ENCODE measurements at places on chromosomes 12 and 14.

DNA sequence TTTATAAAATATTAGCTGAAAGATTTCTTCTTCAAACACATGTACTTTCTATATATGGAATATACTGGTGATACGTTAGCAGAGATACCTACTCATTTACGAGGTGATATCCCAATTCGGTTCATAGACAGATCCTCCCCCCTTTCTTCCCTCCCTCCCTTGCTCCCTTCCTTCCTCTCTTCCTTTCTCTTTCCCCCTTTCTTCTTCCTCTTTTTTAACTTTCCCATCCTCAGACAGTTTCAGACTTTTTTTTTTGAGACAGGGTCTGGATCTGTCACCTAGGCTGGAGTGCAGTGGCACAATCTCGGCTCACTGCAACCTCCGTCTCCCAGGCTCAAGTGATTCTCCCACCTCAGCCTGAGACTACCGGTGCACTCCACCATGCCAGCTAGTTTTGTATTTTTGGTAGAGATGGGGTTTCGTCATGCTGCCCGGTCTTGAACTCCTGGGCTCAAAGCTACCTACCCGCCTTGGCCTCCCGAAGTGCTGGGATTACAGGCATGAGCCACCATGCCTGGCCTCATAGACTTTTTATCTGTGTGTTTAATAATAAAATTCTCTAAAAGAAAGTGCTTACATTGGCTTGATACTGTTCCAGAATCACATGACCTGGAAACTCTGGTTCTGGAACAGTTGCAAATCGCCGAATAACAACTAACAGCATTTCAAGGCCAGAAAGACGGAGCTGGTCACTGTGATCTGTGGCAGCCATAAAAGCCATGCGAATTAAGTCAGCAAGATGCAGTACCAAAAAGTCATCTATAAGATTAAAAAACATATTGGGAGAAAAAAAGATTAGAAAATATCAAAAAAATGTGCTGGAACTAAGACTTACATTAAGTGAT, 99.2 kb downstream of the HEATR5A start:
- no peaks in the 10 kb centered on the region for H3K4me1 ChIP-seq
- no peak overlapping the region for H3K27ac ChIP-seq
- peaks cover 4% of the 10 kb centered on the region for H3K36me3 ChIP-seq
- DNase-seq, result no peak
- no peaks in the 10 kb centered on the region for H3K27me3 ChIP-seq

DNA sequence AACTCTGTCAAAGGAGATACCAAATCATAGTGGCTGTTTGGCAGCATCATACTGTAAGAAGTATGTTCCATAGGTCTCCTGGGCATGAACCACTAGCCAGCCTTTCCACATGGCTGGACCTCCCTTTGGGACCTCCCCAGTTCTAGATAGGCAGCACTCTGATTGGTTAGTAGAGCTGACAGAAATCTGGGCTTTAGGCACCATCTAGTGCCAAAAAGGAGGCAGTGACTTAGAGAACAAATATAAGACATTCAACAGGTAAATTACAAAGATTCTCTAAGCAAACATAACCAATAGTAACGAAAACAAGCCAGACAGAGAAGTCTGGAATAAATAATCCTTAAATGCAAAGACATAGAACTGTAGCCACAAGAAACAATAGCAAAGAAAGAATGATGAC, 148.0 kb upstream of the PDE3A start:
- DNase-seq, result peak; percentile 5
- no peaks in the 10 kb centered on the region for H3K36me3 ChIP-seq
- H3K27ac ChIP-seq, result no peak overlapping the region
- no peaks in the 10 kb centered on the region for H3K27me3 ChIP-seq

DNA sequence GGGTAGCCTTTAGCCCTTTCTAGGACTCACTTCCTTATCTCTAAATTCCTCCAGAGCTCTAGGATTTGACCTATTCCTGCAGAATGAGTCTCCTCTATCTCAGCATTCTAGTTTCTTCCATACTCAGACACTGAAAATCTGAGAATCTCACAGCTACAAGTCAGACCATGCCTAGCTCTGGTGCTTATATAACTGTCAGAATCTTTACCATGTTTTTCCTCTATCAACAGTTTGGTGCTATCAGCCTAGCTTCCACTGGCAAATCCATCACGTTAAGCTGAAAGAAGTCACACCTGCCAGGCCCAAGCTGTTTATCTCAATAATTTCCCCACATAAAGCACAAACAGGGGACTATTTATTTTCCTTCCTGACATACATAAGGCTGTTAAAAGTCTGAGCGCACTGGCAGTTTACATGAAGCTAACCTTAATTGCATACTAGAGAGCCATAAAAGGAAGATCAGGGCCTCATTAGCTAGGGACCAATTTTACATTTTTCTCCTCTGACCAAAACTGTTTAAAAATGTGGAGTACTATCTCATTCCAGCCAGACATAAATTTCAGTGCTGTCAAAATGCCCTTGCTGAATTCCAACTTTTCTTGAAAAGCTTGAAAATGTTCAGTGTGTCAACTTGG, 270.5 kb downstream of the C12orf75 start:
- H3K27ac ChIP-seq, result no peak overlapping the region
- DNase-seq, result no peak
- H3K4me1 ChIP-seq, result no peaks in the 10 kb centered on the region
- peaks cover 42% of the 10 kb centered on the region for H3K27me3 ChIP-seq
- no peaks in the 10 kb centered on the region for H3K36me3 ChIP-seq

DNA sequence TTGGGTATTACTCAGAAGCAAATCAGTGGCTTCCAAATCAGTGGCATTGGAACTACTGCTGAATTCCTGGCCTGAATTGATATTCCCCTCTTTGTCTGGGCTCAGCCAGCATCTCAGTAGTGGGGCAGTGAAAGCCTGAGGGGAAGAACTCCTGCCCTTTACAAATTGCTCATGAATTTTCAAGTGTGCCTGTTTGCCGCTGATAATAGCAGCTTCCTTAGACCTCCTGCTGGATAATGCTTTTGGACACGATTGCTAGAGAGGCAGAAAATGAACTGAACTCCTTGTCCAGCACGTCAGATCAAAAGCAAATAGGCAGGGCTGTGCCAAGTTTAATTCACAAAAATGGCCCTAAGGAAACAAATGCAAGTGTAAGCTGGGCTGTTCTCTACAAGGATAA, 91.3 kb upstream of the GZMB start:
- H3K4me3 ChIP-seq, result no peak overlapping the region
- H3K36me3 ChIP-seq, result no peaks in the 10 kb centered on the region
- DNase-seq, result no peak
- H3K27ac ChIP-seq, result no peak overlapping the region
- H3K4me1 ChIP-seq, result no peaks in the 10 kb centered on the region

DNA sequence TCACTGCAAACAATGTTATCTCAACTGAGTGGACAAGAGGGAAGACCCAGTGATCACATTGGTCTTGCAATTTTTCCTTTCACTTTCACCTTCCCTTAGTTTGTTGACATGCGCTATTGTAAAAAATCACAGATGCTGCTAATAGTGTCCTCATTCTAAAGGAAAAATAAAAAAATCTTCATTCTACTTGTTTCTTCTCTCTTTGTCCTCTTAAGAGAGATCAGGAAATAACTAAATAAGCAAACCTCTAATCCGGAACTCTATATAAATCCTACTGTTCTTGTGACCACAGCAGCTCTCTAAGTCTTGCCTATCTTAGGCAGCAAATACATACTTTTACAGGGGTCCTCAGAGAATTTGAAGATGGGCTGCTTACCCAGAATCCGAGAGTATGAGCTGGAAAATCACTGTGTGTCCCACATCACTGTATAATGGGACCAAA, 257.7 kb downstream of the NAV3 start:
- H3K27me3 ChIP-seq, result no peaks in the 10 kb centered on the region
- peak overlapping the region; percentile 36 for H3K4me3 ChIP-seq
- DNase-seq, result no peak

GRCh38 chr14:33490555-33490954, 460.3 kb downstream of the EGLN3 start:
- no peaks in the 10 kb centered on the region for H3K4me1 ChIP-seq
- H3K36me3 ChIP-seq, result no peaks in the 10 kb centered on the region
- no peak overlapping the region for H3K4me3 ChIP-seq
- H3K27me3 ChIP-seq, result peaks cover 70% of the 10 kb centered on the region
- no peak for DNase-seq

GRCh38 chr12:17999174-17999801, 90.7 kb downstream of the RERGL start:
- no peaks in the 10 kb centered on the region for H3K4me1 ChIP-seq
- no peaks in the 10 kb centered on the region for H3K36me3 ChIP-seq
- no peak overlapping the region for H3K4me3 ChIP-seq
- no peak for DNase-seq
- no peaks in the 10 kb centered on the region for H3K27me3 ChIP-seq
- H3K27ac ChIP-seq, result no peak overlapping the region

- DNase-seq, result no peak
- no peak overlapping the region for H3K27ac ChIP-seq
Measured at GRCh38 chr12:116370004-116370404, 92.5 kb upstream of the MED13L start.

DNA sequence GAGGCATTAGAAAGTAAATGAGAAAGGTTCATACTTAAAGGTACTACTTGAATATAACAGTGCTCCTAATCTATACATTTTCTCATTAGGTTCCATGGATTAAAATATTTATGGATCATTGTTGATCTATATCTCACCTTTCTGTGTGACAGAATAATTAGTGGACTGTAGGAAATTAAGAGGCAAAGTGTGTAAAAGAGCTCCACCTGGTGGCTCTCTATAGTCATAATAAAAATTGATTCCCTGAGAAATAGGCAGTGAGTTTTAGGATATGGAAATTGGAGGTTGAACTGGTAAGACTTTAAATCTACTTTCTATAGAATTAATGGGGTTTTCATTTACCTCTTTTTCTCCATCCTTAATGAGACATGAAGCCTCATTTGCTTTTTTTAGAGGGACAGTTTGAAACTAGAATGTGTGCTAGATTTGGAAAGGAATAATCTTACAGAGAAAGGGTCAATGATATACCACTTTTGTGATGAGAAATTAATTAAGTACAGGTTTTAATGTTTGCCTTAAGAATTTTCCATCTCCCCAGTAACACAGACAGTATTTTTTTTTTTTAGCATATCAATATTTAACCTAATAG, 11.8 kb upstream of the DERA start:
- DNase-seq, result no peak
- no peak overlapping the region for H3K27ac ChIP-seq
- H3K4me3 ChIP-seq, result no peak overlapping the region

DNA sequence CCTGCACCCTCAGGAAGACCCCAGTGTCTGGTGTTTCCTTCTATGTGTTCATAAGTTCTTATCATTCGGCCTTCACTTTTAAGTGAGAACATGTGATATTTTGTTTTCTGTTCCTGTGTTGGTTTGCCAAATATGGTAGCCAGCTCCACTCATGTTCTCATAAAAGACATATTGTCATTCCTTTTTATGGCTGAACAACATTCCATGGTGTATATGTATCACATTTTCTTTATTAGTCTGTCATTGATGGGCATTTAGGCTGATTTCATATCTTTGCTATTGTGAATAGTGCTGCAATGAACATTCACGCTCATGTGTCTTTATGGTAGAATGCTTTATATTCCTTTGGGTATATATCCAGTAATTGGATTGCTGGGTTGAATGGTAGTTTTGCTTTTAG, 645.1 kb downstream of the SLC16A7 start:
- H3K36me3 ChIP-seq, result no peaks in the 10 kb centered on the region
- no peak overlapping the region for H3K27ac ChIP-seq
- no peak overlapping the region for H3K4me3 ChIP-seq
- no peaks in the 10 kb centered on the region for H3K27me3 ChIP-seq

- DNase-seq, result no peak
- H3K4me3 ChIP-seq, result no peak overlapping the region
- no peak overlapping the region for H3K27ac ChIP-seq
- no peaks in the 10 kb centered on the region for H3K36me3 ChIP-seq
Measured at GRCh38 chr14:80764496-80764895, 177.0 kb downstream of the CEP128 start.

- no peaks in the 10 kb centered on the region for H3K4me1 ChIP-seq
- H3K27me3 ChIP-seq, result no peaks in the 10 kb centered on the region
- no peak overlapping the region for H3K4me3 ChIP-seq
- no peak for DNase-seq
- no peak overlapping the region for H3K27ac ChIP-seq
Measured at GRCh38 chr12:106081606-106082005, 57.1 kb downstream of the NUAK1 start.

DNA sequence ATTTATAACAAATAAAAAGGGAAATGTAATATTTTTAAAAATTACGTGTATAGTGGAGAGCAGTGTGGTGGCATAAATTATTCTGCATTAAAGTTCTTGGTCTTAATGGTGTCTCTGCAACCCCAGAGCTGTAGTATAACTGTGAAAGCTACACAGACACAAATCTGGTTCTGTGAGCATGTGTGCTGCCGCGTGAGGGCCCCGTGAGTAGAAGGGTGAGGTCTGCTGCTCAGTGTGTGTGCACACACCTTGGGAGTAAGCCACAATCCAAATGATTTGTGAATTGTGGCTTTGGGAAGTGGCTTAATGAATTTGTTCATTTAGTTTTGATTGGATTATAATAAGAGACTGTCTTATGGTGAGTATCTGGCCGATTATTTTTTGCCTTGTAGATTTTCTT, 16.8 kb downstream of the PELI2 start:
- H3K27ac ChIP-seq, result no peak overlapping the region
- DNase-seq, result no peak
- peaks cover 31% of the 10 kb centered on the region for H3K4me1 ChIP-seq
- H3K36me3 ChIP-seq, result peaks cover 4% of the 10 kb centered on the region
- H3K4me3 ChIP-seq, result no peak overlapping the region

GRCh38 chr12:64145226-64145625, 76.9 kb downstream of the KICS2 start:
- DNase-seq, result no peak
- H3K4me1 ChIP-seq, result no peaks in the 10 kb centered on the region
- no peaks in the 10 kb centered on the region for H3K36me3 ChIP-seq
- H3K27me3 ChIP-seq, result no peaks in the 10 kb centered on the region

GRCh38 chr14:104770851-104771272, 17.9 kb downstream of the SIVA1 start:
- no peaks in the 10 kb centered on the region for H3K4me1 ChIP-seq
- H3K4me3 ChIP-seq, result no peak overlapping the region
- DNase-seq, result no peak
- H3K27ac ChIP-seq, result no peak overlapping the region
- H3K36me3 ChIP-seq, result peaks cover 35% of the 10 kb centered on the region
